ENCODE measurements at places on chromosomes 2 and 18. TPM values are rescaled to one million over a fixed set of nuclear protein-coding genes. Genes with fewer than 3 reads are reported as not detected.

OR6B2 gene
- not detected for total RNA-seq

UCN gene
- total RNA-seq = 0.13 TPM

GPR39 gene
- total RNA-seq = not detected

ABCB11 gene
- not detected for total RNA-seq
